ENCODE measurements at places on chromosomes 6 and 20. TPM values are rescaled to one million over a fixed set of nuclear protein-coding genes. Genes with fewer than 3 reads are reported as not detected.

The TPBG gene
- 15.5 TPM for total RNA-seq

The SIRPB1 gene
- 6.6 TPM for total RNA-seq

The LY6G6C gene
- 0.71 TPM for total RNA-seq

The HLA-DRB1 gene
- 82.1 TPM for total RNA-seq

The TBCC gene
- total RNA-seq, result 12.7 TPM

The THBD gene
- 25.3 TPM for total RNA-seq

The BLOC1S5 gene
- 17.8 TPM for total RNA-seq

The KIFC1 gene
- total RNA-seq, result 1.5 TPM

The ZBTB46 gene
- 30.2 TPM for total RNA-seq

The MLIP gene
- total RNA-seq, result 396 TPM

The SIRPB2 gene
- total RNA-seq, result 8.2 TPM

The PNPLA1 gene
- total RNA-seq, result 0.22 TPM

The MTFR2 gene
- total RNA-seq, result 0.80 TPM

The ADGRG6 gene
- 57.4 TPM for total RNA-seq

The AURKA gene
- 1.4 TPM for total RNA-seq

The TCP11 gene
- total RNA-seq, result not detected

The RAB32 gene
- 21.3 TPM for total RNA-seq

The RSPO4 gene
- 0.94 TPM for total RNA-seq

The TGM3 gene
- not detected for total RNA-seq

The SRMS gene
- total RNA-seq, result not detected

The MACROD2 gene
- 13.8 TPM for total RNA-seq

The COL9A1 gene
- total RNA-seq, result 1.6 TPM

The PTCRA gene
- total RNA-seq, result 0.40 TPM

The NFKBIE gene
- 9.1 TPM for total RNA-seq

The RCAN2 gene
- 14.8 TPM for total RNA-seq

The DCDC2 gene
- total RNA-seq, result not detected

The ADGRF4 gene
- total RNA-seq, result not detected

The OLIG3 gene
- total RNA-seq, result not detected

The SEC63 gene
- 135 TPM for total RNA-seq

The UQCC2 gene
- 32.7 TPM for total RNA-seq

The FAM83D gene
- 0.13 TPM for total RNA-seq

The KCNK15 gene
- total RNA-seq, result 3.2 TPM

The PBOV1 gene
- total RNA-seq, result not detected

The BPIFB2 gene
- total RNA-seq, result not detected

The TFAP2D gene
- not detected for total RNA-seq

The ULBP1 gene
- not detected for total RNA-seq
